Astrocyte (in vitro differentiated cells and primary cell): ENCODE measurements at places on chromosomes 2 and 18. TPM values are rescaled to one million over a fixed set of nuclear protein-coding genes. Genes with fewer than 3 reads are reported as not detected.

GRCh38 chr2:36633470-36634092, 35.6 kb upstream of the FEZ2 start:
- no peaks in the 10 kb centered on the region for H3K27me3 ChIP-seq
- no peaks in the 10 kb centered on the region for H3K36me3 ChIP-seq
- H3K4me3 ChIP-seq = no peak overlapping the region
- H3K4me1 ChIP-seq = no peaks in the 10 kb centered on the region
- DNase-seq = peak; percentile 35
- H3K27ac ChIP-seq = peak overlapping the region; percentile 11

- peak; percentile 94 for DNase-seq
- H3K4me3 ChIP-seq = peak overlapping the region; percentile 81
- no peaks in the 10 kb centered on the region for H3K36me3 ChIP-seq
- peak overlapping the region; percentile 93 for H3K27ac ChIP-seq
These were observed 5.2 kb downstream of the ZFP36L2 start for GRCh38 chr2:43221124-43221762.

GRCh38 chr2:232839411-232840079, 30.5 kb upstream of the SNORC start:
- no peak overlapping the region for H3K27ac ChIP-seq
- no peaks in the 10 kb centered on the region for H3K27me3 ChIP-seq
- H3K4me3 ChIP-seq = no peak overlapping the region

GPBAR1 gene
- total RNA-seq = 0.55 and 0.70 TPM in 2 replicates

TMEM178A gene
- total RNA-seq = 28.7 and 41.6 TPM in 2 replicates

DNA sequence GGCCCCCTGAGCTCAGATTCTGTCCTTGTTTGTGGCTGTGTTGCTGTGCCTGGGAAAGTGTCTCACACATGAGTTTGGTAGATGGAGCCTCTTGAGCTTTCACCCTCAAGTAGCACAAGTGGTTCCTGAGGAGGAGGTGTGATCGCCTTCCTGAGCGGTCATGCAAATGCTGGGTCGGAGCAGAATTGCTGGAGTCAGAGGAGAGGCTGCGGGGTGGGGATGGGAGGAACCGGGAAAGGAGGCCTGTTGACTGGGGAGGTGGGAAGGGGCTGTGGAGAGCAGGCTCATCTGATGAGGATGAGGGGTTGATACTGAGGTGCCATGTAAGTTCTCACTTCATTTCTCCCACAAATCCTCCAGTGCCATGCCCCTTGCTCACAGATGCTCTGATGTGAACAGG, 48.4 kb upstream of the ATG16L1 start:
- no peak overlapping the region for H3K27ac ChIP-seq
- no peaks in the 10 kb centered on the region for H3K36me3 ChIP-seq
- H3K4me1 ChIP-seq = no peaks in the 10 kb centered on the region

GRCh38 chr2:201130524-201131186, 14.7 kb downstream of the CFLAR start:
- DNase-seq = peak; percentile 92
- no peaks in the 10 kb centered on the region for H3K27me3 ChIP-seq
- peaks cover 56% of the 10 kb centered on the region for H3K4me1 ChIP-seq
- peaks cover 9% of the 10 kb centered on the region for H3K36me3 ChIP-seq
- H3K4me3 ChIP-seq = peak overlapping the region; percentile 22
- H3K27ac ChIP-seq = peak overlapping the region; percentile 98

CCDC141 gene
- total RNA-seq = 0.18 TPM in 1 of 2 replicates, not detected in the other

- no peaks in the 10 kb centered on the region for H3K27me3 ChIP-seq
- no peak overlapping the region for H3K4me3 ChIP-seq
- H3K4me1 ChIP-seq = no peaks in the 10 kb centered on the region
- no peaks in the 10 kb centered on the region for H3K36me3 ChIP-seq
- H3K27ac ChIP-seq = no peak overlapping the region
- no peak for DNase-seq
These were observed 437.2 kb upstream of the ID2 start for GRCh38 chr2:8244639-8245038.

DNA sequence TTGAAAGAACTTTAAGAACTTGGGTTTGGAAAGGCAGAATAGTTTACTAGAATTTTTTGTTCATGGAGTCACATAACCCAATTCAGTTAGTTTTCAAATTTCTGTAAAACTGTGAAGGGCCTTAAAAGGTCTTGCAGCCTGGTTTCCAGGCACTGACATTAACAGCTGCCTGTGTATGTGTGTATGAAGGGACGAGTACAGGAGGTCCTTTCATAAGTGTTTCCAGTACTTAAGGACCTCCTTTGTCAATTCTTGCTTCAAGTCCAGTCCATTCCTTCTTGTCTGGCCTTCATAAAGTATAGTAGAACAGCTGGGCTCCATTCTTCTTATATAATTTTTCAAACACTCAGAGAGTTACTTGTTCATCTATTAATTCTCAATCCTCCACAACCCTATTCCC, 136.5 kb downstream of the NR4A2 start:
- H3K27ac ChIP-seq = no peak overlapping the region
- H3K4me3 ChIP-seq = no peak overlapping the region
